ENCODE measurements at places on chromosomes 7 and 10.
A peak's percentile ranks its signal among the peaks of the same experiment; 100 is the strongest.

DNA sequence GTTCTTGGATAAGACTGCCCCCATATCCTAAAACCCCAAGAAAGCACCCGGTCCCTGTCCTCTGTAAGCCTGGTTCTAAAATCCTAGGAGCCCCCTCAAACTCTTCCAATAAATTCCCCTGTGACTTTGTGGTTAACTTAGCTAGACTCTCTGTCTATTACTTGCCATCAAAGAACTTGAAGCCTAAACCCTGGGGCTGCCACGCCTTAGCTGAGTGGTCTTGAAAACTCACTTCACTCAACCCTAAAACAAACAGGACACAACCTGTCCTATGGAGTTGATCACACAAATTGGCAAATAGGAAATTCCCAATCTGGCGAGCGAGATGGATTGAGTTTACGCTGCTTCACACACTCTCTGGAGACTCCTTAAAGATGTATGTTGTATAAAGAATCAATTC, 191.4 kb upstream of the SVIL start:
- DNase-seq = no peak

- DNase-seq = no peak
These were observed 282.1 kb downstream of the KCND2 start for GRCh38 chr7:120554960-120555571.

- no peak for DNase-seq
These were observed 24.0 kb downstream of the ZPBP start for GRCh38 chr7:50068850-50069551.

- no peak for DNase-seq
These were observed 9.9 kb downstream of the TWIST1 start for GRCh38 chr7:19107356-19108146.

- no peak for DNase-seq
These were observed 14.2 kb downstream of the SLC29A3 start for GRCh38 chr10:71333129-71333887.

DNA sequence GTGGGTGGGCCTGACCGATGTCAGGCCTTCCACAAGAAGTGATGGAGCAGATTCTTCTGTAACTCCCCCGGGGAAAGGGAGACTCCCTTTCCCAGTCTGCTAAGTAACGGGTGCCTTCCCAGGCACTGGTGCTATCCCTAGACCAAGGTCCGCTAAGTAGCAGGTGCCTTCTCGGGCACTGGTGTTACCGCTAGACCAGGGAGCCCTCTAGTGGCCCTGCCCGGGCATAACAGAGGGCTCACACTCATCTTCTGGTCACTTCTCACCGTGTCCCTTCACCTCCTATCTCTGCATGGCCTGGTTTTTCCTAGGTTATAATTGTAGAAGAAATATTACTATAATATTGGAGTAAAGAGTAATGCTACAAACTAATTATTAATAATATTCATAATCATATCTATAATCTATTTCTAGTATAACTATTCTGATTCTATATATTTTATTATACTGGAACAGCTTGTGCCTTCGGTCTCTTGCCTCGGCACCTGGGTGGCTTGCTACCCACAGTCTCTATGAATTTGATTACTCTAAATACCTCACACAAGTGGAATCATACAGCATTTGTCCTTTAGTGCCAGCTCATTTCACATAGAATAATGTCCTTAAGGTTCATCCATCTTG, 1378.7 kb downstream of the XPNPEP1 start:
- peak; percentile 77 for DNase-seq

DNA sequence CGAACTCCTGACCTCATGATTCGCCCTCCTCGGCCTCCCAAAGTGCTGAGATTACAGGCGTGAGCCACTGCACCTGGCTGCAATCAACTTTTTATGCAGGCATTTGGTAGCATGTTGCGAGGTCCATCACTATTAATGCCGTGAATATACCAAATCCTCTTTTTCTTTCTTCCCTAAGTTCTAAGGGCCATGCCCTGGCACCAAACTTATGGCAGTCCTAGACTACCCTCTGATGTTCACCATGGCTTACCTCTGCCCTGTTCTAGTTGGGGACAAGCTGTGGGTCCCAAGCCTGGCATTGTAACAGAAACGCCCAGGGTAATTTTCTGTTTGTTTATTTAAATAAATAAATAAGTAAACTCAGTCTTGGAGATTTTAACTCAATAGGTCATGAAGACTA, 13.3 kb downstream of the PRSS2 start:
- no peak for DNase-seq

All from Right ventricle myocardium inferior (tissue), 1 donor.